ENCODE measurements at places on chromosomes 7 and 10.

GRCh38 chr10:46092524-46093081, 46.5 kb upstream of the MSMB start:
- no peak for DNase-seq

DNA sequence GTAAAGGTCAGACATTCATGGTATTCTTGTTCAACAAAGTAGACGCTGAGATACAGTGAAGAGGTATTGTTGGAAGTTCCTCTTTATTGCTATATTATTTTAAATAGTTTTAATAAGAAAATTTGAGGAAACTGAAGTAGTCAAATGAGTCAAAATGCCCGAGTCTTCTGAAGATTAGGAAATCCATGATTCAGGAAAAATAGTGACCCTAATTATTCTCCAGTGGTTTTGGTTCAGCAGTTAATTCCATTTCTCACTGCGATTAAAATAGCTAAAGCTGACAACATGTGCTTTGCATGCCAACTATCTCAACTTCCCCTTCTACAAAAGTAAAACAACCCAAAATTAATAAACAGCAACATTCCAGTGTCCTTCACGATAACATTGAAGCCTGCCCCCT, 32.7 kb upstream of the PFKP start:
- DNase-seq, result no peak

DNA sequence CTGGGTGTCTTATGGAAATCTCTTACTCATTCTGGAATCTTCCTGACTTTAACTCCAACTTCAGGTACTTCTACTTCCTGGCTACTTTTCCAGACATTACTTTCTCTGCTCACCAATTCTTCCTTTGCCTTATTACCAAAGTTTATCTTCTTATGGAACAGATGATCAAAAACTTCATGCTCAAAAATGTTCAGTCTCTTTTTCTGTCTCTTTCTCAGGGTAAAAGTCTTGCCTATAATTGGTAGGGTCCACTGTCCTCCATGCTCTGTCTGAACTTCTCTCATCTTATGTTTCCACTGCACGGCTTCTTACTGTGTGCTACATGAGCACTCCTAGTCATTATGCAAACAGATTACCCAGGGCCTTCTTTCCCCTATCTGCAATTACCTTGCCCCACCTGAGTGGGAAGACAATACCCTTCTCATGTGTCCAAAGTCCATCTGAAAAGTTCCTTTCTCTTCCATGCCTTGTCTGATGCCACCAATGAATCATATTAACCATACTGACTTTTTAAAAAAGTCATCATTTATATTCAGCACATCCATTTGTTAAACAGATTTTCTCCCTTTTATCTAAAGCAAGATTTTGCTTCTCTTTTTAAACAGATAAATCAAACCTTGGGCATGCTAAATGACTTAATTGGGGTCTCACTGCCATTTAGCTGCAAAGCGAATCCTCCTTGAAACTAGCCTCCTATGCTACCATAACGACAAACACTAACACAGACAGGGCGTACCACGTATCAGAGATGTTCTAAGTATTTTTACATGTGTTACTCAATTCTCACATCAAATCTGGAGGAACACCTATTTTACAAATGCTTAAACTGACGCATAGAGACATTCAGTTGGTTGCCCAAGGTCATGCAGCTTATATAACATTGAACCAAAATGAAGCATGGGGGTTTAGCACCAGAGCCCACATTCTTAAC, 48.8 kb downstream of the SEMA3C start:
- DNase-seq, result no peak

DNA sequence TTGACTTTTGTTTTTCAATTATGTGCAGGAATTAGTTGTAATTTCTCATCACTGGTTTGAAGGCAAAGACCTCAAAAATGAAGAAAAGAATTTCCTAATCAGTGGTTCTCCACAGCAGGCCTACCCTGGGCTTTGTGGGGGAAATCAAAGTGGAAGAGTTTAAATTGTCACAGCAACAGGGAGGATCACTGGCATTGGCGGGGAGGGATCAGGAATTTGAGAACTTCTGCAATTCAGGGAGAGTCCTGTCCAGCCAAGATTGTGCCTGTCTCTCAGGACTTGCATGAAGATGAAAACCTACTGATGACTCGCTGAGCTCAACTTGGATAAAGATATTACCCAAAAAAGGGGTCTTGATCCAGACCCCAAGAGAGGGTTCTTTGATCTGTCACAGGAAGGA, 70.1 kb downstream of the HACD1 start:
- no peak for DNase-seq

DNA sequence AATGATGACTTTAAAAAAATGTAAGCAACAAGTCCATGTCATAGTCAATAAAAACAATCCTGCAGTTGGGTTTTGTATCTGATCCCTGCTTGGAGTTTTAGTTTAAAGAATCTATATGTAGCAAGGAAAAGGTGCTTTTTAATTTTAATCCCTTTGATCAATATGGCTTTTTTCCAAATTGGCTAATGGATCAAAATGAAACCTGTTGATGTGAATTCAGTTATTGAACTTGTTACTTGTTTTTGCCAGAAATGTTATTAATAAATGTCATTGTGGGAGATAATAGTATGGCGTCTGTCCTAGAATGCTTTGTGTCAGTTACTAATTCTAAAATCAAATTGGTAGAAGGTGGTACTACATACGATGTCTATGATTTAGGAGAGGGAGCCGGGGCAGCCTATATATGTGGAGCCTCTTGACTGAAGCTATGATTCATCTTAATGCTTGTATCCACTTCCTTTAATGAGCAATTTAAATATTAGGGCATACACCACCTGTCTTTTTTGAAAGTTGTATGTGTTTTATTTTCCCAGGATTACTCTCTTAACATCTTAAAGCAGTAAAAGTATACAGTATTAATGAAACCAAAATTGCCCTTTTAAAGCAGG, 10.3 kb upstream of the PBLD start:
- DNase-seq, result no peak

- peak; percentile 22 for DNase-seq
These were observed 195.4 kb downstream of the SKIDA1 start for GRCh38 chr10:21329995-21330627.

- DNase-seq, result no peak
These were observed 2.0 kb downstream of the MOSPD3 start for GRCh38 chr7:100614308-100614861.

DNA sequence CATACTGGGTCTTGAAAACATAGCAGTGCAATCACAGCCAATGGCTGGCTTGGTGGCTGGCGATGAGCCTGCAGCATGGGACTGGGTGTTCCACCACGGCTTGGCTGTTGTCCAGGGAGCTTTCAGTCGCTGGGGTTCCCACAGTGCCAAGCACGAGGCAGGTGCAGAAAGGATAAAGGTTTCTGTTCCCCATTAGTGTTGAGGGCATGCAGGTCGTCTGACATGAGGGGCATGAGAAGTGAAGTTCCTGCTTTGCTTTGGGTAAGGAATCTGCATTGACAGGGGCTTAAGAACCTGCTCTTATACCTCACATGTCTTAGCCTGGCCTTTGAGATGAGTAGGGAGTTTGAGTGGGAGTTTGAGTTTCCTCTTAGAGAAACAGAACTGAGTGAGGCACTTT, 9.0 kb upstream of the CFTR start:
- DNase-seq, result peak; percentile 61

DNA sequence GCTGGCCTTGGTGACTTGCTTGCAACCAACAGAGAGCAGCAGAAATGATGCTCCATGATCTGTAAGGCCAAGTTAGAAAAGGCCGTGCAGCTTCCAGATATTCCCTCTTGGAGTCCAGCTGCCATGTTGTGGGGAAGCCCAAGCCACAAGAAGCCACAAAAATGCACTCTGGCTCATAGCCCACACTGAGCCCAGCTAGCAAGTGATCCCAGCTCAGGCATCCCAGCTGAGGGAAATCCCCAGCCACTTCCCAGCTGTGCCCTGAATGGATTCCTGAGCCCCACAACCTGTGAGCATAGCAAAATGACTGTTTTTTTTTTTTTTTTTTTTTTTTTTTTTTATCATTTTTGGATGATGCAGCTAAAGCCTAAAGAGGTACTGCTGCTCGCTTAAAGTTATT, 11.1 kb upstream of the SDK1 start:
- DNase-seq, result no peak

- DNase-seq, result no peak
These were observed 95.8 kb downstream of the CLEC2L start for GRCh38 chr7:139619367-139619657.

- DNase-seq, result no peak
These were observed 20.4 kb downstream of the KLLN start for GRCh38 chr10:87842776-87843497.

Data from heart right ventricle (tissue), 16 donors.